ENCODE measurements at places on chromosomes 16 and 17.
A peak's percentile ranks its signal among the peaks of the same experiment; 100 is the strongest.

DNA sequence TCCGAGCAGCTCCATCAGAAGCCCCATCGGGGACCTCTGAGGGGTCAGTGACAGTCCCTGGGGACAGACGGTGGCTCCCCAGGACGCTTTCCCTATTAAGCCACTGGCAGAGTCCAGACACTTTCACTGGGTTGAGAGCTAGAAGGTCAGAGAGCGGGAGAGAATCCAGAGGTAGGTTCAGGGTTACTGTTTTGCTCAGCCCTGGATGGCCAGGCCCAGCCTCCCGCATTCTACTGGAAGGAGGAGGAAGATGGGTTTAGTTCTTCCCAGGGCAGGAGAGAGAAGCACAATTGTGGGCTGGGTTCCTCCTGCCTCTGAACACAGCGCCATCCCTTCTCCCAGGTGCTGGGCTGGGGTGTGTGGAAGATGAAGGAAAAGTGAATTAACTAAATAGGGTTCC, 452.8 kb downstream of the SLC39A11 start:
- DNase-seq = no peak

DNA sequence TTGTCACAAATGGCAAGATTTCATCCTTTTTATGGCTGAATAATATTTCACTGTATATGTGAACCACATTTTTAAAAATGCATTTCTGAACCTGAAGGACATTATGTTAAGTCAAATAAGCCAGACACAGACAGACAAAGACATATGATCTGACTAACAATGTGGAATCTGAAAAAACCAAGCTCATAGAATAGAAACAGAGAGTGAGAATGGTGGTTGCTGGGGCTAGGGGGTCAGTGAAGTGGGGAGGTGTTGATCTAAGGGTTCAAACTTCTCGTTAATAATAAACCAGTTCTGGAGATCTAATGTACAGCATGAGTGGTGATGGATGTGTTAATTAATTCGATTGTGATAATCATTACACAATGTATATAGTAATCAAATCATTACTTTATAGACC, 475.1 kb downstream of the WWOX start:
- DNase-seq = no peak

DNA sequence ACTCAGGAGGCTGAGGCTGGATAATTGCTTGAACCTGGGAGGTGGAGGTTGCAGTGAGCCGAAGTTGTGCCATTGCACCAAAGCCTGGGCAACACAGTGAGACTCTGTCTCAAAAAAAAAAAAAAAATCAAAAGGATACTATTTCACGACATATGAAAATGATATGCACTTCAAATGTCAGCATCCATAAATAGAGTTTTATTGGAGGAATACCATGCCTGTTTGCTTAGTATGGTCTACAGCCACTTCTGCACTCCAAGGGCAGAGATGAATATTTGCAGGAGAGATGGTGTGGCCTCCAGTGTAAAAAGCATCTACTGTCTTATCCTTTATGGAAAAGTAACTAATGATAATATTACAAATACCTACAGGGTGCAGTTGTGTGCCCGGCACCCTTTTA, 27.2 kb downstream of the ABCC6 start:
- no peak for DNase-seq

- DNase-seq = no peak
Measured at GRCh38 chr16:81843683-81844082, 64.6 kb downstream of the PLCG2 start.

- DNase-seq = no peak
Measured at GRCh38 chr16:60414613-60415012, 1621.6 kb downstream of the CDH8 start.

DNA sequence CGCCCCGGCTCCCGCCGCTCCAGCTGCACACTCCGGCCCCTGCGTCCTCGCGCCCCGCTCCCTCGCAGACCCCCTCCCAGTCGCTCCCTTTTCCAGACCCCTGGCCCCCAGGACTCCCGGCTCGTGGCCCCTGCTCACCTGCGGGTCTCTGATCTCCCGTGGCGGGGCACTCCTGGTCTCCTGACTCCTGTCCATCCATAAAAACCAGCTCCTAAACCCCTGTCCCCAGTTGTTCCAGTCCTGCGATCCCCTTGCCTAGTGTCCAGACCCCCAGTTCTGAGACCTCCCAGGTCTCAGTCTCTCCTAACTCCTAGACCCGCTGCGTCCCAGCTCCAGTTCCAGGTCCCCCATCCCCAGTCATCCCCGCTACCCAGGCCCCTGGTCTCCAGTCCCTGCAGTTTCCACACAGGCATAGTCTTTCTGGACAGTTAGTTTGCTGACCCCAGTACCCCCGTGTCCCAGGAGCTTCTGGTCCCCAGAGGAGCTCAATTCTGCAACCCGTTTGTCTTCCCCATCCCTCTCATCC, 379 bp downstream of the SNX29 start:
- DNase-seq = no peak

DNA sequence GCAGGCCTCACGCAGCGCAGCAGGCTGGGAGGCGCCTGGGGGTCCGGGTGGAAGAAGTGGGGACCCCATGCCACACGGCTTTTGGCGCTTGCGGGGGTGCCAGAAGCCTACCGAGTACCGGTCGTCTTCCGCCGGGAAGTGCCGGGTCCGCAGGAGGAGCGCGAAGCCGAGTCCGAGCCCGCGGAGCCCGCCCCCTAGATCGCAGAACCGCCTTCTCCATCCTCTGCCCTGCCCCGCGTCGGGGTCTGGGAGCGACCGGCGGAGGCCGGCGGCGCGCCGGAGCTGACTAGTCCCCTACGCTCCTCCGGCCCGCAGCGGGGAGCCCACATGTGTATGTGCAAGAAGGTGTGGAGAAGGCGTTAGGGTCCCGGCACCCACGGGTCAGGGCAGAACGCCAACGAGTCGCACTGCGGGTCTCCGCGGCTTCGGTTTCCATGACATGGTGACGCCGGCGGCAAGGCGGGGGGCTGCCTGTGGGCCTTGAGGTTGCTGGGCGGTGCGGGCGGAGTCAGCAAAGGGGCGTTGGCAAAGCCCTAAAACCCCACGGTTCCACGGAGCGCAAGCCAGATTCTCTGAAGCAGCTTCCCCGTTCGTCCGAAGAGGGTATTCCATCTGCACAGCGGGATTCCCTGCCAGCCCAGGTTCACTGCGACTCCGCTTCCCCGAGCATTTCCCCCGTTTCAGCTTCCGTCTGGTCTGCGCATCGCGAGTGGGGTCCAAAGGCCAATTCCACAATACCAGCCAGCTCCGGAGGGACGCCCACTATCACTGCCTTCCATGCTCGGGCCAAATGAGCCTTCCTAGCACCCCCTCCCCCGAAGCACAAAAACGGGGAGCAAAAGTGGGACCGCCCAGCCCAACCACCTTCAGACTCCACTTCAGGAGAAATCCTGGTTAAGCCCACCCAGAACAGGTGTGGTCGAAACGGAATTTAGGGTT, 2.3 kb upstream of the LHX1 start:
- DNase-seq = no peak

DNA sequence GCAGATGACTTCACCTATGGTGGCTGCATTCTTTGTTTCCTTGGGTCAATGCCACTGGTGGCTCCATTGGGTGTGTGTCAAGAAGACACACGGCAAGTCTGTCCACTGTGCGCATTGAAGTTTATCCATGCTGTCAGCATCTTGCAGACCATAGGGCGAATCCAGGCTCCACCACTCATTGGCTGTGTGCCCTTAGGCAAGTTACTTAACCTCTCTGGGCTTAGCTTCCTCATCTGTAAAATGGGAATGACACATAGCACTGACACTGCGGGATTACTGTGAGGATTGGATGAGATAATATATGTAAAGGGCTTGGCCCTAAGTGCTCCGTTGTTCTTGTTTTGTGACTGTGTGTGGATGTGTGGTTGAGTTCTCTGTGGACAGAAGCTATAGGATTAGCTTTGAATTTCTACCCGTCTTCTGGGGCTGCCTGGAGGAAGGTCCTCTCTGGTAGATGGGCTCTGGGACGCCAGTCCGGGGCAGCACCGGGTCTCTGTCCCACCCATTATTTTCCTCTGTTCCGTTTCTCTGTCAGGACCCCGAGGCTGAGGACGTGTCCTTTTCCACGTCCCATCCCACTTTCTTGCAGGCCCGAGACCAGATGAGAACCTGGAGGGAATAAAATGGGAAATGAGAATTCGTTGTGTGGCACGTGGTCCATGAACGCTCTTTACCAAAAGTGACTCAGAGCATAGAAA, 178.4 kb downstream of the IRF8 start:
- no peak for DNase-seq

- DNase-seq = peak; percentile 76
Measured at GRCh38 chr16:75580-76501, 2.2 kb upstream of the MPG start.
